Psoas muscle (tissue), 8 donors: ENCODE measurements at places on chromosomes 2 and 18. TPM values are rescaled to one million over a fixed set of nuclear protein-coding genes. Genes with fewer than 3 reads are reported as not detected.

DNA sequence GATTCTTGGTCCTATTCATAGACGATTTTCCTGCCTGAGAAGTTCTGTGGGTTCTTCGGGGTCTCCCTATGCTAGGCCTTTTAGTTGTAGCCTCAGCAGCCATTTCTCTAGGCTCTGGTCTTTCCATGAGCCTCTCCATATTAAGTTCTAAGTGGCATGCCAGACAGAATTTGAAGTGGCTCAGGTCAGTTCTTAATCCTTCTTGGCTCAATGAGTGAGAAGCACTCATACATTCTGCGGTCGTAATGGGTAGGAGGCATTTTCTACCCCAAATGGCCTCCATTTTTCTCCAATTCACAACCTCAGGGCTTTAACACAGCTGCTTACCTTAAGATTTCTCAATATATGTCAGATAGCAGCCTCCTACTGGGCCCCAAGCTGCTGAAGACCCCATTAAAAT, 405.3 kb upstream of the GALNT5 start:
- H3K4me3 ChIP-seq: no peak overlapping the region
- no peak for DNase-seq
- H3K36me3 ChIP-seq: no peaks in the 10 kb centered on the region

- H3K4me3 ChIP-seq: no peak overlapping the region
- H3K27ac ChIP-seq: no peak overlapping the region
- no peaks in the 10 kb centered on the region for H3K27me3 ChIP-seq
- peak; percentile 61 for DNase-seq
Measured at GRCh38 chr2:7692657-7693161, 775.5 kb downstream of the RNF144A start.

DNA sequence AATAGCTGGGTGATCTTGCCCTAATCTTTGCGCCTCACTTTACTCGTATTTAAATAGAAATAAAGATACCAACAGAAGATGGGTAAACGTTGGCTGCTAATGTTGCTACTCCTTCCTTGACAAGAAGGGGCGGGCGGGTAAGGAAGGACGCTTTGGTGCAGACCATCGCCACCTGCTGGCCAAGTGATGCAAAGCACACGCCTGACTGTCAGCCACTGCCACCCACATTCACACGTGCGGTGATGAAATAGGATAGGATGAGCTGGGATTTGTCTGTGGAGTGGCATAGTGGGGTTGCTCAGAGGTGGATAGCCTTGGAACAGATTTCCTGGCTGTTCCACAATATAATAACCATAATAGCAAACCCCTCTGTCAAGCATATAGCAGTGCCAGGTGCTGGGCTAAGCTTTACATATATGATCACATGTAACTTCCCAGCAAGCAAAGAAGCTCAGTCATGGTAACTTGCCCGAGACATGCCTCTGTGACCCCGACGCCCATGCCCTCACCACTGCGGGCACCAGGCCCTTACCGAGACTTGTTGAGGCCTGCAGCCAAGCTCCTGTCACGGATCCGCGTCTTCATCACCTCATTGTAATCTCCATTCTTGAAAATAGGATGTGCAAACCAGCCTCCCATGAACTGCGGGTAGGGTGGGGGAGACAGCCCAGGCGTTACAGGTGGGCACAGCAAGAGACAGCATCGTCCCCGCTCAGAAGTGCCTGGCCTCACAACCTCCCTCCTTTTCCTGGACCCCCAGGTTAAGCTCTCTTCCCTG, 39.3 kb downstream of the LCT start:
- peak; percentile 82 for DNase-seq
- H3K27ac ChIP-seq: no peak overlapping the region

DNA sequence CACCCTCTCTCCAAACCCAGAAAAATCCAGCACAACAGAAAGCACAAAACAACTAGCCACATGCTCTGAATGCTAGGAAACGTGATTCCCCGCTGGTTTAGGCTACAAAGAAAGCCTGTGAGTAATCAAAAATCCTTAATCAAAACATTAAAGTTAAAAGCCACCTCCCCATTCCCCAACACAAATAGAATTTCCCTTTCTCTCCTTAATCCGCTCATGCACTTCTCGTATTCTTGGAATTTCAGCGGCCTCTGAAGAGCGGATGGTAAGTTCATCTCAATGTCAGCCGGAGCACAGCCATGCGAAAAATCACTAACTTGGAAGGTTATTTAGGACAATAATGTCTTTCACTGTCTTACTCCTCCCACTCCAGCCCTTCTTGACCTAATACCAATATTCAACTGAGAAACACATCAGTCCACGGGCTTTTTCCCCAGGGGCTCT, 126.7 kb downstream of the OSBPL1A start:
- peak overlapping the region; percentile 95 for H3K4me3 ChIP-seq
- no peak for DNase-seq
- H3K27me3 ChIP-seq: no peaks in the 10 kb centered on the region
- H3K27ac ChIP-seq: peak overlapping the region; percentile 89
- no peaks in the 10 kb centered on the region for H3K36me3 ChIP-seq
- H3K4me1 ChIP-seq: peaks cover 27% of the 10 kb centered on the region

DNA sequence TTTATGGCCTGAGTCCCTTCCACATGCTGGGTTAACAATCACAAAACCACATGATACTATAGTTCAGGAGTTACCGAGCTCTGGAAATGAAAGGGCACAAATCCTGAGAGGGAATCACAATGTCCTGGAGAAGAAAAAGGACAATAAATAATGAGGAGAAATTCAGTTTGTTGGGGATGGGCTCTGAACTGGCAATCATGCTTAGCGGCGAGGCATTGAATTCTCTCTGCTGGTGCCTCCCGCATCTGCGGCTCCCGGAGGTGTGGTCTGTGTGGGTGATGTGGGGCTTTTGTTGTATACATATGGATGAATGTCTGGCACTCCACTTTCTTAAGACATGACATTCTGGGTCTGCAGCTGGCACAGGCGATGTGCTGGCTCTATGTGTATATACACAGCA, 46.1 kb downstream of the NRP2 start:
- no peaks in the 10 kb centered on the region for H3K27me3 ChIP-seq
- DNase-seq: no peak
- no peaks in the 10 kb centered on the region for H3K4me1 ChIP-seq

GRCh38 chr2:198326431-198326830, 522.0 kb downstream of the PLCL1 start:
- H3K27ac ChIP-seq: no peak overlapping the region
- DNase-seq: no peak
- no peaks in the 10 kb centered on the region for H3K27me3 ChIP-seq
- no peak overlapping the region for H3K4me3 ChIP-seq

DNA sequence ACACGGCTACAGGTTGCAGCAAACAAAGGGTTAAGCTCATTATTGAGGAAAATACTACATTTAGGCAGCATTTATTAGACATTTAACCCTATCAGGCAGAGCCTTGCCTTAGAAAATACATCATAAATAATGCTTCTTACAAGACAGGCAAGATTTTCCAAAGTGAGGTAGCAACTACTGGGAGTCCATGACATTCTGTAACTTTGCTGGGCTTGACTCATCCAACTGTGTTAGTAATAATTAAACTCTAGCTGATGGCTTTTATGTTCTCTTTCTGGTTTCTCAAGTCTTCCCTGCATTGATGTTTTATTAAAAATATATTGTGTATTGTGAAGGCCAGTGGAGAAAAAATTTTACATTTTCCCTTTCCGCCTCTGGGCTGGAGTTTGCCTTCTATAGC, 291.3 kb downstream of the AFF3 start:
- H3K27ac ChIP-seq: no peak overlapping the region
- no peaks in the 10 kb centered on the region for H3K4me1 ChIP-seq
- no peaks in the 10 kb centered on the region for H3K36me3 ChIP-seq
- no peak overlapping the region for H3K4me3 ChIP-seq

DNA sequence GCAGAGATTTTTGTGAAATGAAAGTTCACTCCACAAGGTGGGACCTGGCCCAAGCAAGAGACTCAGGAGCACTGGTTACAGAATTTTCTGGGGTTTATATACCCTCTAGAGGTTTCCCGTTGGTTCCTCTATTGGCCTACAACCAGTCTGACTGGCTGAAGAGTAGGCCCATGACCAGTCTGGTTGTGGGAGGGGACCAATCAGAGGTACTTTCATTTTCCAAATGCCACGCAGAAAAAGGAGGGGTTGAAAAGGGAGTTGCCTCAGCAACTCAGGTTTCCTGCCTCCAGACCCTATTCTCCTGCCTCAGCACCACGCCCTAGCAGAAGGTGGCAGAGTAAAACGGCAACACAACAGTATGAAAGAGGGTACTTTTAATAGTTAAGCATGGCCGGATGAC, 98.4 kb downstream of the COLEC12 start:
- H3K27ac ChIP-seq: no peak overlapping the region
- no peaks in the 10 kb centered on the region for H3K27me3 ChIP-seq
- H3K4me3 ChIP-seq: no peak overlapping the region
- DNase-seq: no peak
- H3K36me3 ChIP-seq: no peaks in the 10 kb centered on the region

DNA sequence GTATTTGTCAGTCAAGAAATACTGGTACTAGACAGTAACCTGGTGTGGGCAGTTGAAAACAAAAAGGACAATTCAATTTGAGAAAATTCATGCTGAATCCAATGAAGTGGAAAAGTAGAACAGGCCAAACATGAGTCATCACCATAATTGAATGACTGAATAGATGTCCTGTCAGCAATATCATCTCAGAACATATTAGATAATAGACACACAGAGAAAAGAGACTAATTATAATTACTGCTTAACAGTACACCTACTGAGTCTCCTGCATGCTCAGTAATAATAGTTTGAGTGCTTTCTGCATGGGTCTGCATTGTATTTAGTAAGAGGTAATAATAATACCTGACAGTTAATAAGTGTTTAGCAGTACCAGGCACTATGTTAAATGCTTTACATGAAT, 138.6 kb upstream of the ZC3H15 start:
- no peaks in the 10 kb centered on the region for H3K4me1 ChIP-seq
- H3K27ac ChIP-seq: no peak overlapping the region
- no peak for DNase-seq
- no peak overlapping the region for H3K4me3 ChIP-seq
- no peaks in the 10 kb centered on the region for H3K27me3 ChIP-seq

DNA sequence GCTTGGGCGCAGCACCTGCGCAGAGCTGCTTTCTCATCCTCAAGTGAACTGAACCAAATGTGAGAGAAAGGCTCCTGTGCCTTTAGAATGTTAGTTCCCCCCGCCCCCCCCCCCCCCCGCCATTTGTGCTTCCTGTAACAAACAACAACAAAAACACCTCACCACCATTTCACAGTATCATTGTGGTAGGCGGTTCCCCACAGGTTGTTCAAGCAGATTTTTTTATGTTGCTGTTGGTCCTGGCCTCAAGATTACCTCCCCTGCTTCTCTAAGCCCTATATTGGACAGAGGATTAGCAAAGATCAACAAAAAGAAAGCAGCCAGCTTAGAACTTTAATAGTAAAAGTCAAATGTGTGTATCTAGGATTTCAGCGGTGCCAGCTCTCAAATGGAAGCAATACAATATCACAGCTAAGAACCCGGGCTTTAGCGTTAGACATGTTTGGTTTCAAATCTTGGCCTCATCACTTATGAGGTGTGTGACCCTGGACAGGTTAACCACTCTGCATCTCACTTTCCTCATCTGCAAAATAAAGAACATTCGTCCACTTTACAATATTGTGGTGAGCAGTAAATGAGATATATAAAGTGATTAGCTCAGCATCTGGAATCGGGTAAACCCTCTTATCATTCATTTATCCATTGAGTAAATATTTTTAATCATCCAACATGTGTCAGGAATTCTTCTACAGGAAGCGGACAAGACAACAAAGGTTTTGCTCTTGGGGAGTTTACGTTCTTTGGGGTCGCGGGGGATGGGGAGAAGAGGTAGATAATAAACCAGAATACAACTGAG, 84.6 kb downstream of the KCTD18 start:
- H3K4me1 ChIP-seq: no peaks in the 10 kb centered on the region
- peaks cover 46% of the 10 kb centered on the region for H3K36me3 ChIP-seq
- no peak overlapping the region for H3K27ac ChIP-seq
- no peaks in the 10 kb centered on the region for H3K27me3 ChIP-seq
- H3K4me3 ChIP-seq: no peak overlapping the region
- DNase-seq: no peak

The VSNL1 gene
- not detected for total RNA-seq

The ALKAL2 gene
- not detected for total RNA-seq

The SCYGR3 gene
- not detected for total RNA-seq

The NEU2 gene
- not detected for total RNA-seq

The PTH2R gene
- not detected for total RNA-seq

The CYRIA gene
- 16.8 TPM for total RNA-seq
